ENCODE measurements at places on chromosomes 7 and 10.
A peak's percentile ranks its signal among the peaks of the same experiment; 100 is the strongest.

- DNase-seq: no peak
Observed at GRCh38 chr7:132613737-132614136, 37.5 kb upstream of the PLXNA4 start.

GRCh38 chr7:132614428-132615318 is 38.4 kb upstream of the PLXNA4 start:
- no peak for DNase-seq

- peak; percentile 77 for DNase-seq
Observed at GRCh38 chr10:80205477-80206276, at the start of gene ANXA11. Gene ANXA11 (minus strand): TSS chr10:80205537. CDS start chr10:80172861, 32,676 bp downstream.

DNA sequence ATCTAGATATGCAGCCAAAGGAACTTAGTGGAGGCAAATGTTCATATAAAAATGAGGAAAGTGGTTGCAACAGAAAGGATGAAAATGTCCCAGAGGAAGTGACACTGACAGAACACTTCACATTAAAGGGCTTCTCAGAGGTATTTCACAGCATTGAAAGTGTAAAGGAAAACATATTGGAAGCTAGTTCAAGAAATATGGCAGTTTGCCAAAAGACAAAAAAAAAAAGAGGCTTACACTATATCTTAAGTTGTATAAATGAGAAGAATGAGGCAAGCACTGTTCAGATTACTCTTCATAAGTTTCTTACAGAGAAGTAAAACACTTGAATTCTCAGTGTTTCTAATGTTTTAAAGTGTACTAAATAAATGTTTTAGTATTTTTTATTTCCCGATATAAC is 20.1 kb downstream of the RUNDC3B start:
- no peak for DNase-seq

- no peak for DNase-seq
Observed at GRCh38 chr7:155374276-155375252, 76.9 kb downstream of the INSIG1 start.

GRCh38 chr7:104064969-104065387 is 75.5 kb upstream of the RELN start:
- DNase-seq: no peak

DNA sequence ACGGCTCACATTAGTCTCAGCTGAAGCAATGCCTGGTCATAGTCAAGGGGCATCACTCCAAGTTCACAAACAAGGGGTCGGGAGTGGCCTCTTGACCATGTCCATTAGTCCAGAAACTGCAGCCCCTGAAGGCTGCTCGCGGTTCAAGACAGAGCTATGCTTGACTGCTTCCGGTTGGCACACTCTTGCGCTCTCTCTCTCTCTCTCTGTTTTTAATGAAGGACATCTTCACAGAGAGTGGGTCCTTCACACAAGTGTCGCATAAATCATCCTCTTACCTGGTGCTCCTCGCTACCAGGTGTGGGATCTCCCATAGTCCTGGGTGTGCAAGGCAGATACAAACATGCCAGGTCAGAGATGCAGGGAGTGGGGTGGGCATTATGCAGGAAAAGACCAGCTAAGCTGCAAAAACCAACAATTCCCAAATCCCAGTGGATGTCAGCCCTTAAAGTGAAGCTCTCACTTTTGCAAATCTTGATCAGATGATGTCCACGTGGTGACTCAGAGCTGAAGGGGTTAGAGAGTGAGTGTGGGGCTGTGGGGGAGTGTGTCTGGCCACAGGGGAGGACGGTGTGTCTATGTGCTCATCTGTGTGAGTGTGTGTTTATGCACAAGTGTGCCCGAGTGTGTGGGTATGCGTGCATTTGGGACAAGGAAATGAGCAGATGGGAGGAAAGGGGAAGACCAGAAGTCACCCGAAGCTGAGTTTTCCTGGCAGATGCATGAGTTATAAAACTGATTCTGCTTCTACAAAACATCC is 83.7 kb upstream of the PPP2R2D start:
- no peak for DNase-seq

- DNase-seq: no peak
Observed at GRCh38 chr10:44006771-44007170, 358.1 kb upstream of the ZNF32 start.

DNA sequence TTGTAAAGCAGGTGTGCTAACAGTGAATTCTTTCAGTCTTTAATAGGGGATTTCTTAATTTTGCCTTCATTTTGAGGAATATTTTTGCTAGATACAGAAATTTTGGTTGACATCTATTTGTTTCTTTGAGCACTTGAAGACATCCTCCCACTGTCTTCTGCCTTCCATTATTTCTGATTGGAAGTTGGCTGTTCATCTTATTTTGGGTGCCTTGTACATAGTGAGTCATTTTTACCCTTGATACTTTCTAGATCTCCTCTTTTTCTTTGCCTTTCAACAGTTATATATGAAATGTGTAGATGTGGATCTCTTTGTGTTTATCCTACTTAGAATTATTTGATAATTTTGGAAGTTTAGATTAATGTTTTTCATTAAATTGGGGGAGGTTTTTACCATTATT is 631.0 kb downstream of the AUTS2 start:
- DNase-seq: no peak

DNA sequence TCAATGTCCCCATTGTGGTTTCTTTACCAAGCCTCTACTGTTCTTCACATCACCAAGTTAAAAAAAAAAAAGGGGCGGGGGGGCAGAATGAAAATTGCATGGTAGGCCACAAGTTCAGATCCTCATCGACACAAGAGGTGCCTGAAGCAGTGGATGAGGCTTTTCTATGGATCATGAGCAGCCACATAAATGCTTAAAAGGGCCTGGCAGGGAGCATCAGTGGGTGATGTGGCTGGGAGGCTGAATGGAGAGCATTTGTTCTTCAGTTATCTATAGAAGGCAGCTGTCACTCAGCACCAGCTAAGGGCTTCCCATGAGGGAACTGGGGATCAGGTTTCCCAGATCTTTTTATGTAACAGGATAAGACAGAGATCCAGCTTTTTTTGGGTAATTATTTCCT is 117.9 kb downstream of the CFTR start:
- no peak for DNase-seq

DNA sequence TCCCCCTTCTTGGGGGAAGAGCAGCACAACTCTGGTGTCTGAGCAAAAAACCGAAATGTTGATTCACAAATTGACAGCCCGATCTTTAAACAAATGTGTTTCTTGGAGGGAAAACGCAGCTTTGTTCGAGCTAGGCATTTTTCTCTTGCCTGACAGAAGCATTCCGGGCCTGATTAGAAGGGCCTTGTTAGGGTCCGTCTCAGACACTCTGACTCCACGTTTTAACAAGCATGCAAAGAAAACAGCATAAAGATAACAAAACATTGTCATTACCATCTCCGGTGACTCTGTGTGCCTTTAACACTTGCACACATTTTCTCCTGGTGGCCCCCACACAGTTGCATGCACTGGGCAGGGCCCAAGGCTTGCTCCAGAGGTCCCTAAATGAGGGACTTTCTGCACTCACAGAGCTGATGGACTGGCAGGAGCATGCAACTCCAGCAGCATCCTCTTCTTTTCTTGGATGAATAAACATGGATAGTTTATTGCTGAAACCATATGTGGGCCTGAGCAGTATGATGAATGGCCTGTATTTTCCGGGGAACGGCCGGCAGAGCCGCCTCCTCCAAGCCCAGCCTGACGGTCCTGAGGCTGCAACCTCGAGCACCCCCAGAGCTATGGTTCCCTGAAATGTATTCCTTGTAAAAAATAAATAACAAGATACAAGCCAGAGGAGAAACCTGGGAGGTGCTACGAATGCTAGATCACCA is 50.9 kb downstream of the EBF3 start:
- DNase-seq: no peak

DNA sequence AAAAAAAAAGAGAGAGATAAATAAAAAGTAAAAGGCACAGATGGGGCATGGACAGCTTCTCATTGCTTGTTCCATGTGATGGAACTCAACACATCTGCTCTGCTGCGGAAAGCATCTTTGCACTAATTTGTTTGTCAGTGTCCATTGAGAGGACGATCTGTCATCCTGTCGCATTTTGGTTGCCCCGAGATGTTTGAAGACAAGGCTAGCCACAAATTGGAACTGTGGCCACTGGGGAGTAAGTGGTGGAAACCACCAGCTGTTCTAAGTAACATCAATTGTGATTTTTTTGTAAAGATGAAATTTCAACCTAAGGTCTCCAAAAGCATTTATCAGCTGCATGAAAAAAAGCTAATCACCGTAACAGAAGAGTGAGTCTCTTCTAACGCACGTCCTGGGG is 312.7 kb downstream of the ADARB2 start:
- no peak for DNase-seq

DNA sequence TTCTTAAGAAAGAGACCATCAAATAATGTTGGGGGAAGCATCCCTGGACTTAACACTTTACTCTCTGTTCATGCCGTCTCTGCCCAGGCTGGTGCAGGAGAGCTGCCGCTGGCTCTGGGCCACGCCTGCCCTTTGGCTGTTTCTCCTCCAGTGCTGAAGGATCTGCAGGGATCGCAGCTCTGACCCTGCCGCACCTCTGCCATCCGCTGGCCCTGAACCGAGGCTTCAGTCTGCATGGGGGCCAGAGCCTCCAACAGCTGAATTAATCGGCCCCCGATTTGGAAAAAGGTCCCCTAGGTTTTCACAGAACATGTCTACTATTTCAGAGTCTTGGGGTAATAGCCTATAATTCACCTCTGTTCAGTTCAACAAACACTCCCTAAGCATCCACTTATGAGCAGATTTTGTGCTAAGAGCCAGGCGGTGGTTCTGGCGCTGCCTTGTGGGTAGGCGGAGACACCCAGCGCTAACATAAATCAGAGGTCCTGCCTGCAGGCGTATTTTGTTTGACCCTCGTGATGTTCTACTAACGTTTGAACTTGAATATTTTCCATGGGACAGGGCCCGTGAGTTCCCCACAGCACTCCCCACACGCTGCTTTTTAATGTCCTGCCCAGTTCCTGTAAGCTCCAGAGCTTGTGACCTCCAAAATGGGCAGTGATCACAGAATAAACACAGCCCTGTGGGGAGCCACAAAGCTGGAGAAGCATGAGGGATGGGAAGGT is 99.0 kb downstream of the DYNC2I1 start:
- DNase-seq: no peak

DNA sequence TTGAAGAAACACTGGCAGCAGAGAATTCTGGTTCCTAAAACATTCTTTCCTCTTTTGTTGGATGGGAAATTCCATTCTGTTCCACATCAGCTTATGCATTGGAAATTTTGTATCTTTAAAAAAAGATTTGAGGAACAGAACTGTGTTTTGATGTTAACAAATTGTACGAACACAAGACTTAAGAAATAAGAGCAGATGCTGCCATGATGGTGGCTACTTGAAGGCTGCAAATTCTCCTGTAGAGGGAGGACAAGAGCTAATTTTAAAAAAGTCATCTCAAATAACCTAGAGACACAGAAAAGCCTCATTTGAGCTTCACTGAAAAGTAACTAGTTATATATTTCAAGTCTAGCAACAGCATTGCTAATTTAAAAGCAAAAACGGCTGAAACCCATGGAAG is 29.8 kb downstream of the NDUFB2 start:
- no peak for DNase-seq

DNA sequence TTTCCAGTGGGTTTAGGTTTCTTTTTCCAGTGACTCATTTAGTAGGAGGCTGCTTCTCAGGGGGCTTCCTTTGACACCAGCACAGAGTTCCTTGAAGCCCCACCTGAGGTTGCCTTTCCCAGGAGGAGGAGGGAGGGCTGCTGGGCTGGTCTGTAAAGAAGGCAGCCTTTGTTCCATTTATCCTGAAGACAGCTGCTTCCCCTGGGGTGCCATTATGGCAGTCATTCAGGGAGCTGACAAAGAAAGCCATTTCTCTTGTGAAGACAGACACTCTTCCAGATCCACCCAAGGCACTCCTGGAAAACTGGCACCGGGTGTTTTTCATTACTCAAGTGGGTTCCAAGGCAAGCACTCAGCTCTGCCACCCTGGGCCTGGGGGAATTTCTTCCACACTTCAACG is 54.0 kb downstream of the MTURN start:
- no peak for DNase-seq

GRCh38 chr10:74967911-74968666 is 141.7 kb downstream of the KAT6B start:
- no peak for DNase-seq

DNA sequence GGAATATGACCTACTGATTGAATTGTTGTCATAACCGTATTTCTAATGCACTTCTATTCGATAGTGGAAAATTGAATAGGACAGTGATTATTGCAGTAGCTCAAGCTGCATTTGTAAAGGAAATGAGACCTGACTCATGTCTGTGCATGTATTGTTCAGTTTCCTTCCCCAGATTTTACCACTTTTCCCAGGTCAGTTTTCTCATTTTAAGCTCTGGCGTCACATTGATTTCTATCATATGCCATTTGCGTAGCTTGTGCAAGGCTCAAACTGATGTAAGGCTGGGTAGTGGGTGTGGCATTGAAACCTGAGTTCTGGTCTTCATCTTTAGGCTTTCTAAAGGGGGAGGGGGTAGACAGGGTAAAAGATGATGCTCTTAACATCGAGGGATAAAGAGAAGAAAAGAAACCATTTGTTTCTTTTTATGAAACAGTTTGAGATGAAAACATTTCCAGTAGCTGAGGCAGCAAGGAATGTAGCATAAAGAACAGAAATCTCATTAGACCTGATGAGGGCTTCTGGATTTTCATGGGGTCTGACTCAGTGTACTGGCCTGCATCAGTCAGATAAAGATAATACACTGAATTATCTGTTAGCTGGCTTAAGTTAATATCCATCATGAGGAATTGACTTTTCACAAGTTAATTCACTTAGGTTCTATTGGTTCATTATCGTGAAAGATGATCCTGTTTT is 182.3 kb upstream of the CDCA7L start:
- DNase-seq: no peak

DNA sequence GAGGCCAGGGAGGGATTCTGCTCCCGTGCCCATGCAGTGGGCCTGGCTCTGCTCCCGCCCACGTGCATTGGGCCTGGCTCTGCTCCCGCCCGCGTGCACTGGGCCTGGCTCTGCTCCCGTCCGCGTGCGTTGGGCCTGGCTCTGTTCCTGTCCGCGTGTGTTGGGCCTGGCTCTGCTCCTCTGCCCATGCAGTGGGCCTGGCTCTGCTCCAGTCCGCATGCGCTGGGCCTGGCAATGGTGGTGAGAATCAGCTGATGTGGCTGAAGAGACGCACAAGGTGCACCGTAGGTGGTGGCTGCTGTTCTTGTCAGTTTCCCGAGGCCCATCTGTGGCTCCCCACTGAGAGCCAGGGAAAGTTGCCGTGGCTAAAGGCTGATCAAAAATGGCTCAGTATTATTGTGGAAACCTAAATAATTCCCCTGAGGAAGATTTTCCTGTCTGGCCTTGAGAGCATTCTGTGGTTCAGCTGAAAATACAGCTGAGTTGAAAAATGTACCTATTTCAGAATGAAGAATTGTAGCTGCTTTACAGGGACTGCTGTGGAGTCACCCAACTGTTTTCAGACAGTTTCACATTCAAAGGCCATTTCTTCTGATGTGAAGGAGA is 572.4 kb downstream of the GLRX3 start:
- no peak for DNase-seq

DNA sequence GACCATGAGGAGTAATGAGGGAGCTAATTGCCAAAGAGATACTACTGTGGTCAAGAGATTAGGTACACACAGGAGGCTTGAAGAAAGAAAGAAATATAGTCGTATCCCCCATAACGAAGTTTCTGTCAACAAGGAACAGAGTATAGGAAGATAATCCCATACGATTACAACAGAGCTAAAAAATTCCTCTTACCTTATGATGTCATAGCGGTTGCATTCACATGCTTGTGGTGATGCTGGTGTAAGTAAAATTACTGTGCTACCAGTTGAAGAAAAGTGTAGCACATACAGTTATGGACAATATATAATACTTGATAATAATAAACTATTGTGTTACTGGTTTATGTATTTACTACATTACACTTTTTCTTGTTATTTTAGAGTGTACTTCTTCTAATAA is 51.6 kb upstream of the CASD1 start:
- DNase-seq: no peak
